NCI-H1105 treated with DMSO at 0.1 percent for 48 hours (cell line): ENCODE measurements at places on chromosomes 12 and 14.

- DNase-seq, result no peak
Observed at GRCh38 chr14:60677701-60678100, 28.4 kb upstream of the SIX1 start.

GRCh38 chr14:95891742-95892141 is 15.1 kb downstream of the TUNAR start:
- DNase-seq, result no peak

DNA sequence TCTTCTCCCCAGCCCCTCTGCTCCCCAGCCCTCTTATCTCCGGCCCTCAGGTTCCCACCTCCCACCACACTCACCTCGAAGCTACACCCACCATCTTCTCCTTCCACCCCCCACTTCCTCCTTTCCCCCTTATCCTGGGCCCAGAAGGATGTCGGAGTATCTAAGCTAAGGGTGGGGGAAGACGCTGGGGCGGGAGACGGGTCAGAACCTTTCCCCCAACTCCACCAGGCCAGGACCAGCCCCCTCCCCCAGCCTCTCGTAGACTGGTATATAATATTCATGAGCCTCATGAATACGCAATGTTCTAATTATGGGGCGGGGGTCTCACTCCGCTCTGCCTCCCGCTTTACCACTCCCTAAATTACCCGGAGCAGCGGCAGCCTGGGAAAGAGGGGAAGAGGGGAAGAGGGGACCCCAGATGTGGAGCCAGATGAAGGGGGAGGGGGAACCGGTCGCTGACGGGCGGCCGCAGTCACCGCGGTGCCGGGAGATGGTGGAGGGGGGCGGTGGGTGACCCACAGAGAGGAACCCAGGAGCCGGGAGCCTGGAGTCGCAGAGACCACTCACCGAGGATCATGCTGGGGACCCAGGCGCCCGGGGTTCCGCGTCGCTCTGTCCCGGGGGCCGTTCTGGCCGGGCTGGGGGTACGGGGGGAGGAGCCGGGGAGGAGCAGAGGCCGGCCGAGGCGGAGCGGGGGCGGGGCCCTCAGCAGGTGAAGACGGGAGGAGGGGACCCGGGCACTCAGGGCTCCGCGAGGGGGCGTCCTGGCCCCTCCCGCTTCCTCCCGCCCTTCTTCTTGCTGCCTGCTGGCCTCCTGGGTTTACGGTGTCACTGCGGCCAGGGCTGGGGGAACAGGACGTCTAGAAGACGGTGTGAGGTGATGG is 6.4 kb upstream of the ZNF385A start:
- DNase-seq, result peak; percentile 11

- DNase-seq, result no peak
Observed at GRCh38 chr12:46855760-46856159, 30.0 kb upstream of the SLC38A4 start.

DNA sequence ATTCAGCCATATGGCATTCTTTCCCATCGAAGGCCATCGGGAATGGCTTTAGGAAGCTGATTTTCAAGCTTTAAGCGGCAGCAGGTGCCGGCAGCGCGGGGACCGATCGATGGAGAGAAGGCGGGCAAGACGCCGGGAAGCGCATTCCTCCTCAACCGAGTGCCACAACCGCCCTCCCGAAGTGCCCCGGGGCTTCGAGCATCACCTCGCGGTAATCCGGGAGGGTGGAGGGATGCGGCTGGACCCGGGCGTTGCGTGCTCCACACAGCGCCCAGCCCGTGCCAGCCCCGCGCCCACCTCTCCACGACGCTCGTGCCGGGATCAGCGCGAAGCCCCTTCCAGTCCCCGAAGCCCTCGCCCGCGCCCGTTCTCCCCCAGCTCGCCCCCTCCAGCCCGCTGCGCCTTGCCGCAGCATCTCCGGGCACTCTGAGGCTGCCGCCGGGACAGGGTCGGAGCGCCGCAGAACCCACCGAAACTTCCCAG is 3.2 kb downstream of the USP44 start:
- peak; percentile 45 for DNase-seq

DNA sequence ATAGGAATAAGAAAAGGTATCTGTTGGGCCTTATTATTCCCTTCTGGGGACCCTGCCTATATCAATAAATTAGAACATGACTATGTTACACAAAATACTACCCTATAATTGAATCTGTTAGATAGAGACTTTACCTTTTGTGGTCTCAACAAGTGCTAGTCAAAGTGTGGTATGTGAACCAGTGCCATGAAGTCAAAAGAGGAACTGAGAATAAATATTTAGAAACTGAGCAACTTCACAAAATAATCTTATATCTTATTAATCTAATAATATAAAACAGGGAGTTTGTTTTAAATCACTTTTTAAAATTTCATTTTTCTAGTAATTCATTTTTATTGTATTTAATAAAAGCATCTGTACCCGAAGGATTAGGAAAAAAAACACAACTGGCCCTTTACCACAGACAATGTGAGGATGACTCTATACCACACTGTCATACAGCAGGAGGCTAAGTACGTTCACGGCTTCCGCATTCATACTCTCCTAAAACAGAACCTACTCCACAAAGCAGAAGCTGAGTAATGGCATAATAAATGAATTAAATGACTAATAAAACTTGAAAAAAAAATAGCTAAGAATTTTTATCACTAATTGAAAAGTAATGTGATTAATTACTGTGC is 42.1 kb downstream of the SEC23A start:
- DNase-seq, result no peak

- no peak for DNase-seq
Observed at GRCh38 chr14:52079239-52079959, 10.5 kb upstream of the NID2 start.
